ENCODE measurements at places on chromosomes 3 and 15. TPM values are rescaled to one million over a fixed set of nuclear protein-coding genes. Genes with fewer than 3 reads are reported as not detected.

The ADPRH gene
- polyA plus RNA-seq = 9.3 TPM

The EXD1 gene
- polyA plus RNA-seq = 0.06 TPM

The CACNA2D2 gene
- 4.3 TPM for polyA plus RNA-seq

GRCh38 chr15:38040615-38041014 lies 106.2 kb downstream of the TMCO5A start:
- no peak for DNase-seq

DNA sequence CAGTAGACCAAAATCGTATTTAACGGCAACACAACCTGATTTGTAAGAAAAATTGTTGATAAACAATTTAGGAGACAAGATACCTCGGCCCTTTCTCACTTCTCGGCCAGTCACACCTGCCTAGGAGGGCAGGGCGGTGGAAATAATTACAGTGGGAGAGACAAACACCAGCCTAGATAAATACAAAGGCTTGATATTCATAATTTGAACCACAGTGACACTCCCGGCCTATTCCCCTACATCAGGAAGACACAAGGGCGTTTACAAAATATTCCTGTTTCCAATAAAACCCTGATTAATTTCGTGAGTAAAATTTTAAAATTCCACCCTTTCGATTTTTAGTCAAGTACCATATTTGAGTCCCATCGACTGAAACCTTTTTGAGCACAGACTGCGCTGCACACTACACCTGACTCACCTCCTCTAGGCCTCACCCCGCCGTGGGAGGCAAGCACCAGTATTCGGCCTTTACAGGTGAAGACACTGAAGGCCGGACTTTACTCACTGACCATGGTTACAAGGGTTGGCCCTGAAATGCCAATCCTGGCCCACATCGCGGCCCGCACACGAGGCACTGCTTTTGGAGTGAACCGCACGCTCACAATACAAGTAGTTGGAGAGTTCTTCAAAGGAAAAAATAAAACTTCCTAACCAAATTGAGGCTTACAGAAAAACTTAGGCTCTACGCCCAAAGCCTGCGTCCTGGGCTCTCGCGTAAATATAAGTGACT lies 794 bp downstream of the ARPP19 start:
- no peak for DNase-seq

Data from forelimb muscle (tissue), 1 donor.